ENCODE measurements at places on chromosomes 12 and 14. TPM values are rescaled to one million over a fixed set of nuclear protein-coding genes. Genes with fewer than 3 reads are reported as not detected.

The LRRIQ1 gene
- total RNA-seq: not detected

The CLEC2A gene
- total RNA-seq: not detected

The MANSC4 gene
- not detected for total RNA-seq

The CD4 gene
- 368 TPM for total RNA-seq

The COX6A1 gene
- total RNA-seq: 333 TPM

The SLC17A8 gene
- not detected for total RNA-seq

The DBX2 gene
- not detected for total RNA-seq

The RAP1B gene
- total RNA-seq: 174 TPM

The CCND2 gene
- 557 TPM for total RNA-seq

The MYRFL gene
- not detected for total RNA-seq

The BHLHE41 gene
- not detected for total RNA-seq

The RITA1 gene
- 27.2 TPM for total RNA-seq

The VRK1 gene
- 70.4 TPM for total RNA-seq

The KRT78 gene
- not detected for total RNA-seq

The CLEC9A gene
- not detected for total RNA-seq

The SNRPF gene
- total RNA-seq: 77.2 TPM

The CLEC4A gene
- total RNA-seq: not detected

DNA sequence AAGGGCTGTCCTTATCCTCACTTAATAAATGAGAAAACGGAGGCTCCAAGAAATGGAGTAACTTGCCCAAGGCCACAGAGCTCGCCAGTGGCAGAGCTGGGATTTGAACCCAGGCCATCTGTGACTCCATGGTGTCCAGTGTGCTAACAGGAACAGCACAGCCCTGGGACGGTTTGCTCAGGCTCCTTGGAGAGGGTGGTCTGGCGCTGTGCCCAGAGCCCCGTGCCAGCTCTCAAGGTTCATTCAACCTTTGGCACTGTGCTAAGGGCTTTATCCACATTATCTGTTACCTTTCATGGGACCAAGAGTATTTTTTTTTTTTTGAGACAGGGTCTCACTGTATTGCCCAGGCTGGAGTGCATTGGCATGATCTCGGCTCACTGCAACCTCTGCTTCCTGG is 8.1 kb downstream of the DAO start:
- no peaks in the 10 kb centered on the region for H3K36me3 ChIP-seq
- no peak overlapping the region for H3K4me3 ChIP-seq
- no peaks in the 10 kb centered on the region for H3K27me3 ChIP-seq
- no peak overlapping the region for H3K27ac ChIP-seq
- H3K4me1 ChIP-seq: no peaks in the 10 kb centered on the region
- no peak for DNase-seq

- peaks cover 2% of the 10 kb centered on the region for H3K4me1 ChIP-seq
- no peak for DNase-seq
- no peaks in the 10 kb centered on the region for H3K27me3 ChIP-seq
- H3K4me3 ChIP-seq: no peak overlapping the region
- no peaks in the 10 kb centered on the region for H3K36me3 ChIP-seq
Measured at GRCh38 chr12:131315601-131316000, 361.9 kb downstream of the ADGRD1 start.

- peak; percentile 7 for DNase-seq
- H3K4me3 ChIP-seq: no peak overlapping the region
- H3K4me1 ChIP-seq: peaks cover 3% of the 10 kb centered on the region
- H3K27me3 ChIP-seq: no peaks in the 10 kb centered on the region
- no peaks in the 10 kb centered on the region for H3K36me3 ChIP-seq
Measured at GRCh38 chr14:105853089-105853906, 326.9 kb downstream of the TMEM121 start.

DNA sequence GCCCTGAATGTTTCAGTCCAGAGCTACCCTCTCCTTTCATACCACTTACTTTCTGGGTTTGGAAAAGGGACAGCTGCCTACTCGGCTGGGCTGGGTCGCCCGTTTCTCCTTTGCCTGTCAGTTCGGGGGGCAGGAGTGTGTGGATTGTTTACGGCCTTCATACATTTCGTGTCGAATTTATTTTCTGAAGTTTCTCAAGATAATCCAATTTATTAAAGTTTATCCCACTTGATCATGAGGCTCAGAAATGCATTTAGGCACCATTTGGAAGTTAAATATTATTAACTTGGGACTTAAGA is 608 bp downstream of the ZNF410 start:
- H3K36me3 ChIP-seq: peaks cover 45% of the 10 kb centered on the region
- no peaks in the 10 kb centered on the region for H3K27me3 ChIP-seq
- H3K27ac ChIP-seq: peak overlapping the region; percentile 98
- DNase-seq: no peak
- H3K4me3 ChIP-seq: peak overlapping the region; percentile 84

GRCh38 chr12:132194056-132194455 is 49.8 kb downstream of the NOC4L start:
- H3K27ac ChIP-seq: no peak overlapping the region
- H3K4me1 ChIP-seq: peaks cover 9% of the 10 kb centered on the region

- peaks cover 72% of the 10 kb centered on the region for H3K4me1 ChIP-seq
- DNase-seq: no peak
- H3K27ac ChIP-seq: peak overlapping the region; percentile 97
- H3K36me3 ChIP-seq: peaks cover 49% of the 10 kb centered on the region
- peak overlapping the region; percentile 75 for H3K4me3 ChIP-seq
Measured at GRCh38 chr14:101826351-101826750, 64.8 kb downstream of the PPP2R5C start.

DNA sequence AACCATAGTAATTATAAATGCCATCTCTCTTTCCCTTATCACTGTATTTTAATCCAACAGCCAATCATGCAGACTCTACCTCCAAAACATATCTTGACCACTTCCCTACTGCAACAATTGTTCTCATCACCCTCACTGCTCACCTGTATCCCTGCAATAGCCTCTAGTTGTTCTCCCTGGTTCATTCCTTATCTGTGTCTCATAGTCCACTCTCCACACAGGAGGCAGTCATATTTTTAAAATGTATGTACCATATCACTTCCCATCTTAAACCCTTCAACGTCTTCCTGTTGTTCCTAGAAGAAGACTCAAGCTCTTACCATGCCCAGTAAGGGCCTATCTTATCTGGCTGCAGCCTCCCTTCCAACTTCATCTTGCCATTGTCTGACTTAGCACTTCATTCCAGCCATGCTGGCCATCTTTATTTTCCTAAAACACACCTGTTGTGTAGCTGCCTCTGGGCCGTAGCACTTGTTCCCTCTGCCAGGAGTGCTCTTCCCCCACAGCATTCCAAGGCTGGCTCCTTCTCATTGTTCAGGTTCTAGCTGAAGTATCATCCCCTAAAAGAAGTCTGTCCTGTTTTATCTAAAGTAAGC is 27.8 kb upstream of the BHLHE41 start:
- no peaks in the 10 kb centered on the region for H3K36me3 ChIP-seq
- no peaks in the 10 kb centered on the region for H3K4me1 ChIP-seq
- no peak for DNase-seq
- peaks cover 23% of the 10 kb centered on the region for H3K27me3 ChIP-seq

- H3K4me1 ChIP-seq: peaks cover 35% of the 10 kb centered on the region
- H3K36me3 ChIP-seq: no peaks in the 10 kb centered on the region
- H3K27ac ChIP-seq: no peak overlapping the region
- H3K4me3 ChIP-seq: no peak overlapping the region
- H3K27me3 ChIP-seq: no peaks in the 10 kb centered on the region
Measured at GRCh38 chr12:116261525-116262100, 15.9 kb downstream of the MED13L start.

DNA sequence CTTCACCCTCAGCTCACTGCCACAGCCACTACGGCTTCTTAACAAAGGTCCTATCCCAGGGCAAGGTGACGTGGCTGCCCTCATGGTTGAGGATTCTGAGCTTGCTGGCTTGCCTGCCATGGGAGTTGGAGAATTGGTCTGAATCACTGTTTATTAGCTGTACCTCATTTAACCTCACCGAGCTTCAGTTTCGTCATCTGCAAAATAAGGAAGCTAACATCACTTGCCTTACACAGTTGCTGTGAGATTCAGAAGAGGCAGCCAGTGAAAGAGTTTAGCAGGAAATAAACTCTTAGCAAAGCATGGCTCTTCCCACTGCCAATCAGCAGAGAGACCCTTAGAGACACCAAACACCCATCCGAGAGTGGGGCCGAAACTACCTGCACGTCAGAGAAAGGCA is 90.1 kb upstream of the KCNA1 start:
- no peak for DNase-seq
- H3K4me1 ChIP-seq: peaks cover 65% of the 10 kb centered on the region
- no peak overlapping the region for H3K27ac ChIP-seq
- peaks cover 61% of the 10 kb centered on the region for H3K36me3 ChIP-seq
- H3K27me3 ChIP-seq: no peaks in the 10 kb centered on the region

DNA sequence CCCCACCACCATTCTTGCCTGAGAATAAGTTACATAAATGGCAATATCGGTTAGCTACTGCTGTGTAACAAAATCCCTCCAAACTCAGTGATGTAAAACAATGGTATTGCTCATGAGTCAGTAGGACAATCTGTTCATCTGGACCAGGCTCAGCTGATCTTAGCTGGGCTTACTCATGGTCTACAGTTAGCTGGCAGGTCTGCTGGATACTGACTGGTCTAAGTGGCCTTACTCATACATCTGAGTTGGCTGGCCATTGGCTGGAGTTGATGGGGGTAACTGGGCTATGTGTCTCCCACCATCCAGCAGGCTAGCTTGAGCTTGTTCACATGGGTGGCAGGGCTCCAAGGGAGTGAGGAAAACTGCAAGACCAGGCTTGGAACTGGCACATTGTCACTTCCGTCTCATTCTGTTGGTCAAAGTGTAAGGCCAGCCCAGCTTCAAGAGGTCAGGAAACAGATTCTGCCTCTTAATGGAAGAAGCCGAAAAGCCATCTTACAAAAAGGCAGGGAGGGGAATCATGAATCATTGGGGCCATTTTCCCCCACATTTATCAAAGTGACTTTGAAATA is 56.7 kb upstream of the CHGA start:
- H3K36me3 ChIP-seq: no peaks in the 10 kb centered on the region
- H3K27ac ChIP-seq: no peak overlapping the region
- no peak overlapping the region for H3K4me3 ChIP-seq
- H3K4me1 ChIP-seq: no peaks in the 10 kb centered on the region
- H3K27me3 ChIP-seq: peaks cover 2% of the 10 kb centered on the region
- no peak for DNase-seq

GRCh38 chr14:55433880-55434804 is 6.3 kb downstream of the TBPL2 start:
- H3K27me3 ChIP-seq: peaks cover 7% of the 10 kb centered on the region
- DNase-seq: no peak
- H3K4me1 ChIP-seq: peaks cover 20% of the 10 kb centered on the region
- no peak overlapping the region for H3K27ac ChIP-seq

GRCh38 chr12:125528281-125528680 is 463.0 kb downstream of the AACS start:
- DNase-seq: no peak
- no peaks in the 10 kb centered on the region for H3K36me3 ChIP-seq
- H3K27ac ChIP-seq: no peak overlapping the region
- no peaks in the 10 kb centered on the region for H3K4me1 ChIP-seq

GRCh38 chr12:89468017-89468416 is 56.6 kb downstream of the GALNT4 start:
- peaks cover 68% of the 10 kb centered on the region for H3K4me1 ChIP-seq
- H3K27ac ChIP-seq: peak overlapping the region; percentile 69
- no peaks in the 10 kb centered on the region for H3K27me3 ChIP-seq
- H3K4me3 ChIP-seq: peak overlapping the region; percentile 48
- DNase-seq: no peak
- peaks cover 30% of the 10 kb centered on the region for H3K36me3 ChIP-seq

DNA sequence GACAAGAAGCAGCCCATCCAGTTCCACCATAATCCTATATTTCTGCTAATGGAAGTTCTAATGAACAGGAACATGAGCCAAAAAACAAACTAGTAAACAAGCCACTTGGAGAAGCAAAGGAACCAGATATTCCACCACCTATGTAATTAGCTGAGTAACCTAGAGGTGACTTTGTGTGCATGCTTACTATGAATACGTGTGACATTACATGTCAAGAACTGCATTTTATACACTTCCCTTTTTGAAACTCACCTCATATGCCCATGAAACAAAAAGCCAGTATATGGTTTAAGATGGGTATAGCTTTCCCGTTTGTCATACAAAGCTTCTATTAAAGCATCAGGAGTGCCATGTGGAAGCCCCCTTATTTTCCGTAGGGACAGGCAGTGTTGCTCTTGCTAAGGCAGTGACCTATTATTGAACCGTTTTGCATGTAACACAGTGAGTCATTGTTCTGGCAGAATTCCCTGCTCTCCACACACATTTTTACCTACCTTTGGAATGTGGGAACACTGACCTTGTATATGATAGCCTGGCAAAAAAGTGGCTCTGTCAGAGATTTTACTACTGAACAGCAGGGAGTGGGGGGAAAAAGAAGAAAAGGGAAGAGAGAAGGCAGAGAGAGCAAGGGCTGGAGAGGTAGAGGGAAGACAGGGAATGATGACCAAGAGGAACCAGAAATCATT is 34.8 kb upstream of the FRMD6 start:
- peaks cover 5% of the 10 kb centered on the region for H3K27me3 ChIP-seq
- no peaks in the 10 kb centered on the region for H3K36me3 ChIP-seq
- no peak overlapping the region for H3K27ac ChIP-seq
- DNase-seq: no peak
- peaks cover 11% of the 10 kb centered on the region for H3K4me1 ChIP-seq

- no peak overlapping the region for H3K4me3 ChIP-seq
- H3K4me1 ChIP-seq: peaks cover 15% of the 10 kb centered on the region
- DNase-seq: no peak
- H3K27ac ChIP-seq: peak overlapping the region; percentile 47
Measured at GRCh38 chr14:50666772-50667683, 1.1 kb downstream of the SAV1 start.

DNA sequence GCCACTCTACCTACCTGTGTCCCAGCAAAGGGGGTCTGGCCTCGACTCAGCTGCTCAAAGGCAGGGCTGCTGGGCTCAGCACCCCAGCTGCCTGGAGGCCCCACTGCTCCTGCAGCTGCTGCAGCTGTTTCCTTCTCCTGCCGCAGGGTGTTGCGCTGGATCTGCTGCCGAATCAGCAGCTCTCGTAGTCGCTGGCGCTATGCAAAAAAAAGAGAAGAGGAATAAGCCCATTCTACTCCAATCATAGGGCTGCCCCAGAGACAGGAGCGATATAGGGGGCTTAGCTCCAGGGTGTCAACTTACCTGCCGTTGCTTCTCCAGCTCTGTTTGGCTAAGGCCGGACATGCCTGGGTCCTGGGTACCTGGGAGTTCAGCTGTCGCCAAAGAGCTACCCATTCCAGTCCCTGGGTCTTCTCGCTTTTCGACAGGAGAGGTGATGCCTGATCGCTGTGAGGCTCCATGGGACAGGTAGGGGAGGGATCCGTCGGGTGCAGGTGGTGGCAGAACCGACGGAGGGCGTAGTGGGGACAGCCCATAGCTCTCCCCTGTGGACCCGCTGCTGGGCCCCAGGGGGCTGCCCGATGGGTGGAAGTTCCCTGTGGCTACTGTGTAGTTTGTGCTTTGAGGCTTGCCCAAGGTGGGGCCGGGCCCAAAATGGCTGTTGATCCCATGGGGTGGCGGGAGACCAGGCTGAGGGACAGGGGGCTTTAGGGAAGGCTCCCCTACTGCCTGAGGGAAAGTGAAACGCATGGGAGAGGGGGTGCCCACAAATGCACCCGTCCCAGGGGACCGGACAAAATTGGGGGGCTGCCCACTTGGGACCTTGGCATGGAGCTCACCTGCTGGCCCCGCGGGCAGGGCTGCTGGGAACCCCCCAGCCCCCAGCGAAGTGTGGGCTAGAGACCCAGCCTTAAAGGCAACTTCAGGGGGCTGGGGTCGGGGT is 20.9 kb downstream of the KMT2D start:
- H3K36me3 ChIP-seq: peaks cover 91% of the 10 kb centered on the region
- no peak overlapping the region for H3K27ac ChIP-seq
- H3K4me1 ChIP-seq: no peaks in the 10 kb centered on the region
- H3K27me3 ChIP-seq: no peaks in the 10 kb centered on the region
- H3K4me3 ChIP-seq: no peak overlapping the region
- no peak for DNase-seq

- no peak for DNase-seq
- H3K27me3 ChIP-seq: peaks cover 23% of the 10 kb centered on the region
- H3K4me1 ChIP-seq: peaks cover 41% of the 10 kb centered on the region
- peak overlapping the region; percentile 92 for H3K27ac ChIP-seq
- no peaks in the 10 kb centered on the region for H3K36me3 ChIP-seq
Measured at GRCh38 chr14:32078023-32078857, 1.1 kb downstream of the ARHGAP5 start.

Data from activated T-helper 2 cell treated with anti-CD3 and anti-CD28 coated beads, Interferon-gamma antibody, Interleukin-2, Interleukin-4, amounts not matched to agents 10 μg/mL and 5 μg/mL and 100 μg/mL, durations not matched to agents 14 hours and 24 hours and 36 hours (primary cell).